ENCODE measurements at places on chromosomes 7 and 10. TPM values are rescaled to one million over a fixed set of nuclear protein-coding genes. Genes with fewer than 3 reads are reported as not detected.

The CCAR1 gene
- total RNA-seq: 80.1 TPM

The DYDC2 gene
- total RNA-seq: not detected

The PNLIPRP2 gene
- total RNA-seq: not detected

The ABCB4 gene
- total RNA-seq: not detected

The TMEM236 gene
- total RNA-seq: 0.15 TPM

DNA sequence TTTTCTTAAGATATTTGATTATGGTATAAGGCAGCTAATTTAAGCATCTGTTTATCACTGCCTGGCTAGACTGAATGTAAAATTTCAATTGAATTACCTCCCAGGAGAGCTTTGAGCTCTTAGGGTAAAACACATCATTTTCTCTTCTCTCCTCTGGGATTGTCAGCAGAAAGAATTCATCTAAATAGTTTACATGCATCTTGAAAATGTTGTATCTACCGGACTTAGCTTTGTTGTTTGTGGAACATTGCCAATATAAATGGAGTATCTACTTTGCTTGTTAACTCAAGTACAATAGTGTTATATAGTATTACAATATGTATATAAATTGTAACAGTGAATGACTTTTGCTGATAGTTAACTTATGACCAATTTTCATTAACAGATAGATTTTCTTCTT is 73.3 kb downstream of the TAF3 start:
- no peak for DNase-seq

DNA sequence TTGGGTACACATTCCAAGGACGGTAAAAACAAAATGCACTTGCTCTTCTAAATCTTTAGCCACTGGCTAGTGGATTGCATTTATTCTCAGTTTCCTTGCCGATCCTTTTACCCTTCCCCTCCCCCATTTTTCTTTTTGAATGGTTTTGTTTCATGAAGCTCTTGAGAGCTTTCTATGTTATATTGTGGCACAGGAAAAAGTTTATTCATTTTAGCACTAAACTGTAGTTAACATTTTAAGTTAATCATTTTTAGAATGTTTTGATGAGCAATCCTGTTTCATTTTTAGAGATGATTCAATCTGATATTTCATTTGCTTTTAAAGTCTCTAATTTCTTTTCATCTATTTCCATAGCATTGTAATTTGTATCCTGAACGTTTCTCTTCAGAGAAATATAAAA is 24.0 kb downstream of the ZEB1 start:
- DNase-seq: no peak

DNA sequence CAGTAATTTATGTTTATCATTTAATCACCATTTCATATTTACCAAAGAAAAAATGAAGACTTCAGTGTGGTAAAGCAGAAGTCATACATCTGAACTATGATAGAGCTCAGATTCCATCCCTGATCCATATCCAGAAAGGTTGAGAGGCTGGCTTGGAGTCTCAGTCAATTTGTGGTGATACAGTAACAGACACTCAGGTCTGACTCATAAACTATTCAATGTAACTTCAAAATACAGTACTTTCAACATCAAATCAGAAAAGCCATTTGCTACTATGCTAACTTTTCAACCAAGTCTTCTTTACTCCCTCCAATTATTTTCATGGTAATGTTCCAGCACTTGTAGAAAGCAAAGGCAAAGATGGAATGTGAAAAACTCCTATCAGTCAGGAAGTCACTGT is 190.4 kb downstream of the HDAC9 start:
- DNase-seq: no peak

The H2BK1 gene
- not detected for total RNA-seq

DNA sequence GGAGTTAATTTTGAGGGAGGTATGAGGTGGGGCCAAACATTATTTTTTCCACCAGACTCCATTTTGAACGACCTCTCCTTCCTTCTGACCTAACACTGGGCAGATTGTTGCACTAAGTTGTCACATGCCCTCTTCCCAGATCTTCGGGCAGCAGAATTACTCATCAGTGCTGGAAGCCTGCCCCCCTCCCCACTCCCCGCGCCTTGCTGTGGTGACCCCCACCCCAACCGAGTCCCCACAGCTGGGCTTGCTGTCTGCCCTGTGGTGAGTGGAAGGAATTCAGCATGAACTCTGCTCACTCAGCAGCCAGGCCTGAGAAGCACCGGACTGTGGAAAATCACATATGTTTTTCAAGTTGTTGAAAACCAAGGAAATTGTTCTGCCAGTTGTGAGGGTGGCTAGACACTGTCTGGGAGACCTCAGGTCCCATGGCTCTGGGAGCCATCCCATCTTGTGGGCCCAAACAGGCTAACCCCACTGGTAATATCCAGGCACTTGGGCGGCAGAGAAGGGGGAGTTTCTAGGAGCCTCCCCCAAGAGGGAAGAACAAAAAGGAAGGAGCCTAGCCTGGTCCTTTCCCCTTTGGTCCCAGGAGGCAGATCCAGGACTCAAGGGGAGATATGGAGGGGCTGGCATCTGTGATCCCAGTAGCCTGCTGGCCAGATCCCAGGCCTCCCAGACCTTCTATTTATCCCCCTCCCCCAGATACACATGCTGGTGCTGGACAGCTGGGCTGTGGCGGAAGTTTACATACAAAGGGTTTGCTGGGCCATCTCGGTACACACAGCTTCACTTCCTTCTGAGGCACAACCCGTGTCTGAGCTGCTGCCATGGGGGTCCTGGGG is 3.5 kb upstream of the AEBP1 start:
- DNase-seq: no peak

- DNase-seq: no peak
These were observed 9.0 kb upstream of the CAMK1D start for GRCh38 chr10:12340371-12340770.

DNA sequence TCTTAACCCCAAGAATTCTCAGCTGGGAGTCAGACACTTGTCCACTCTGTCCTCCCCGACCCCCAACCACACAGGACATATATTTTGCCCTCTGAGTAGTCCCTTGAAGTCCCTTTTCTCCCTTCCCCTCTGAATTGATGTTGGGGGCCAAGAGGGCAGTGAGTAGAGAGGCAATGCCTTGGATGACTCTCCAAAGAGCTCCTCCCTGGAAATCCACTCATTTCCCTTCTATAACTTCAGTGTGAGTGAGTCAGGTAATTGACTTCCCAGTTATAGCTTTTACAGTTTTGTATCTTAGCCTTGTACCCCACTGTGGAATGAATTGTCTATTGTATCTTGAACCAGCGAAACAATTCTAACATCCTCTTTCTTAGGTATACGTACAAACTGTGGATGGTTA is 9.2 kb upstream of the ODAD2 start:
- no peak for DNase-seq

GRCh38 chr10:12777840-12778585 is 223.5 kb downstream of the CCDC3 start:
- no peak for DNase-seq

GRCh38 chr10:53430127-53430891 is 657.7 kb upstream of the MBL2 start:
- no peak for DNase-seq

The BAMBI gene
- total RNA-seq: 0.23 TPM

- no peak for DNase-seq
These were observed 335.8 kb downstream of the PRPF18 start for GRCh38 chr10:13922586-13922985.

DNA sequence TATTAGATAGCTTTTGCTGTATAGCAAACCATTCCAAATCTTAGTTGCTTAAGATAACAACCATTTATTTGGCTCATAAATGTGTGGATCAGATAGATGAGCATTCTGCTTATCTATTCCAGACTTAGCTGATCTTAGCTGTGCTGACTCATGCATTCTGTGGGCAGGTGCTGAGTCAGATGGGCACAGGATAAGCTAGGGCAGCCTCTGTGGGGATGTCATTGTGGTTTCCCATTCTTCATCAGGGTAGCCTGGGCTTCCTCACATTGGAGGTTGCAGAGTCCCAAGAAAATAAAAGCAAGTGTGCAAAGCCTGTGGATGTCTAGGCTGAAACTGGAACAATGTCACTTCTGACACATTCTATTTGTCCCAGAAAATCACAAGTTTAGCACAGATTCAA is 917.0 kb downstream of the TYW1 start:
- DNase-seq: no peak

The TCAF2 gene
- total RNA-seq: 49.4 TPM

GRCh38 chr7:116499168-116500077 is at the start of gene CAV2:
CAV2 (plus strand) TSS chr7:116499738; CDS start chr7:116499782, 44 bp downstream.
- peak; percentile 18 for DNase-seq

DNA sequence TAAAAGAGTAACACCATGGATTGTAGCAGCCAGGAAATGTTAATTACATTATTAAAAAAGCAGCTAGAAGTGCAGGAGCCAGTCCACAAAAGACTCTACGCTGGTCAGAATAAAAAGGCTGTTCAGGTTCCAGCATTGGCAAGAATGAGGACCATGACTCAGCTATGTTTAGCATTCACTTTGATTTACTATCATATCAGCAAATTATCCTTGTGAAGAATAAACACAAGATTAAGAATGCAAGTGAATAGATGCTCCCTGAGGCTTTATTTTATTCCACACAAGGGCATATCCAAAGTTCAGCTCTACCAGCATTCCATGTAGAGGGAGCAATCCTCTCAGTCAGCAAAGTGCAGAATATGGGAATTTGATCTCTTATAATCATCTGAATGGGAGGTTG is 13.6 kb downstream of the DGKB start:
- no peak for DNase-seq

All from activated CD4-positive, alpha-beta memory T cell treated with anti-CD3 and anti-CD28 coated beads, Interleukin-2, amount 10 ng/mL, durations not matched to agents 7 days and 5 days (primary cell).